ENCODE measurements at places on chromosomes 3 and 15. TPM values are rescaled to one million over a fixed set of nuclear protein-coding genes. Genes with fewer than 3 reads are reported as not detected.

The AAGAB gene
- 50.9 TPM for total RNA-seq

GRCh38 chr15:60519218-60519617 is 40.3 kb upstream of the ICE2 start:
- no peak overlapping the region for H3K27ac ChIP-seq
- no peaks in the 10 kb centered on the region for H3K36me3 ChIP-seq
- DNase-seq, result no peak
- no peak overlapping the region for H3K4me3 ChIP-seq

GRCh38 chr3:18499301-18499700 is 74.2 kb upstream of the SATB1 start:
- DNase-seq, result no peak
- no peaks in the 10 kb centered on the region for H3K36me3 ChIP-seq
- H3K4me3 ChIP-seq, result no peak overlapping the region
- no peak overlapping the region for H3K27ac ChIP-seq
- H3K4me1 ChIP-seq, result no peaks in the 10 kb centered on the region
- H3K27me3 ChIP-seq, result no peaks in the 10 kb centered on the region

DNA sequence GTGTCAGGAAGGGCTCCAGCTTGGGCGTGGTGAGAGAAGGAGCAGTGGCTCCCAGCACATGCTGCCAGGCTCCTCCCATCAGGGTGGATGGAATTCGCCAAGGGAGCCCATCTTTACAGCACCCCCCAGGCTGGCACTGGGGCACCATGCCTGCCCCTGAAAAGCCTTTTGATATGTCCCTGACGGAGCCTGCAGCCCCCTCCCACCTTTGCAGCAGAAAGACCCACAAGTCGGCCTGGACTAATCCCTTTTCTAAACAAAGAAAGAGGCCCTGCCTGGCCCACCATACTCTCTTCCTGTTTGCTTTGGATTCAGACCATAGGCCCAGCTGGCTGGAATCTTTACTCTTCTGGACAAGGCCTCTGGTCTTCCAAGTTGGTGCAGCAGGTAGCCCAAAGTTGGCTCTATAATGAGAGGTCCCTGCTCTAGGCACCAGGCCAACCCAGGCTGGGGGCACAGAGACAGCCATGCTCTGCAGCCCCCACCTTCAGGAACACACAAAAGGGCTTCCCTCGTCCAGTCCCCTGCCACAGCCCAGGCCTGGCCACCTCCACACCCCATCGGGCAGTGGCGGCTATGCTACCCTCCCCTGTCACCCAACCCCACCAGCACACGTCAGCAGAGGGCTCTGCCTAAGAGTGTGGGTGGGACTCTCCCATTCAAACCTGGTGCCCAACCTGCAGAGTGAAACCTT is 5.4 kb downstream of the ANPEP start:
- no peak for DNase-seq
- H3K27me3 ChIP-seq, result peaks cover 10% of the 10 kb centered on the region
- H3K27ac ChIP-seq, result no peak overlapping the region
- H3K4me1 ChIP-seq, result no peaks in the 10 kb centered on the region

DNA sequence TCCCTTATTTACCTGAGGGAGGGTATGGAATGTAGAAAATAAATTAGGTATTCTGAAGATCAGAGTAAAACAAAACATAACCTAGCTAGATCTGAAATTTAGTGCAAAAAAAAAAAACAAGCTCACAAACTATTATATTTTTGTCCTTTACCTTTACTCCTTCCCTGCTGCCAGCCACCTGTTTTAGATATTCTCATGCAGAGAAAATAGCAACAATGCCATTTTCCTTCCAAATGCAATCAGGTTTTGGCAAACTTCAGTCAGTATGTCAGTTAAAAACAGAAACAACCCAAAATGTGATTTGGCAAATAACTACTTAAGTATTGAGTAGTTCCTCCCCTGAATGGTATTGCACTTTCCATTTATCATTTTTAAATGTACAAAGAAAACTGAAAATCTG is 35.8 kb downstream of the PEAK1 start:
- peaks cover 10% of the 10 kb centered on the region for H3K4me1 ChIP-seq
- no peaks in the 10 kb centered on the region for H3K27me3 ChIP-seq
- no peaks in the 10 kb centered on the region for H3K36me3 ChIP-seq

The HESX1 gene
- 0.40 TPM for total RNA-seq

DNA sequence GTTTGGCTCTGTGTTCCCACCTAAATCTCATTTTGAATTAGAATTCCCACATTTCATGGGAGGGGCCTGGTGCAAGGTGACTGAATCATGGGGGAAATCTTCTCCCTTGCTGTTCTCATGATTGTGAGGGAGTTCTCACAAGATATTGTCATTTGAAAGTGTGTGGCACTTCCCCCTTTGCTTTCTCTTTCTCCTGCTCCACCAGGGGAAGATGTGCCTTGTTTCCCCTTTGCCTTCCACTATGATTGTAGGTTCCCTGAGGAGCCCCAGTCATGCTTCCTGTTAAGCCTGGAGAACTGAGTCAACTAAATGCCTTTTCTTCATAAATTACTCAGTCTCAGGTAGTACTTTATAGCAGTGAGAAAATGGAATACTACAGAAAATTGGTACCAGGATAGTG is 157.2 kb upstream of the TPRG1 start:
- no peaks in the 10 kb centered on the region for H3K36me3 ChIP-seq
- no peaks in the 10 kb centered on the region for H3K4me1 ChIP-seq
- peaks cover 3% of the 10 kb centered on the region for H3K27me3 ChIP-seq
- no peak overlapping the region for H3K4me3 ChIP-seq
- no peak for DNase-seq

GRCh38 chr15:79089331-79089889 is 1.2 kb downstream of the RASGRF1 start:
- H3K4me1 ChIP-seq, result no peaks in the 10 kb centered on the region
- H3K4me3 ChIP-seq, result peak overlapping the region; percentile 87
- no peak overlapping the region for H3K27ac ChIP-seq
- peaks cover 90% of the 10 kb centered on the region for H3K27me3 ChIP-seq

DNA sequence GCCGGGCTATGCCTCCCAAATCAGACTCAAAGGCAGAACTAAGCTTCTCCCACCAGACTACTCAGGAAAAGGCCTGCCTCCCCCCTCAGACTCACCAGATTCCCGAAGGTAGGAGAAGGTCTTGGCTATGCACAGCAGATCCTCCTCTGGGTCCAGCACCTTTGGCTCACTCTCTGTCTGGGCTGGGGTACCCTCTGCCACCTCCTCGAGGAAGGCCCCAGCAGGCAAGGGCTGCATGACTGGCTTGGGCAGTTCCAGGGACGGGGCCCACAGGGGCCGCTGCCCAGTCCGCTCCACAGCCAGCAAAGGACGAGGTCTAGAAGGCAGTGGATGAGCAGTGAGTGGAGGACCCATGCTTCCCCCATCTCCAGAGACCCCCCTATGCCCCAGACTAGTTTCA is 3.3 kb downstream of the CISH start:
- H3K27me3 ChIP-seq, result peaks cover 8% of the 10 kb centered on the region
- H3K36me3 ChIP-seq, result peaks cover 3% of the 10 kb centered on the region
- H3K4me1 ChIP-seq, result peaks cover 36% of the 10 kb centered on the region
- no peak overlapping the region for H3K4me3 ChIP-seq
- no peak overlapping the region for H3K27ac ChIP-seq

GRCh38 chr3:79848876-79849275 is 81.1 kb upstream of the ROBO1 start:
- H3K4me3 ChIP-seq, result no peak overlapping the region
- no peak overlapping the region for H3K27ac ChIP-seq
- peaks cover 3% of the 10 kb centered on the region for H3K27me3 ChIP-seq
- no peaks in the 10 kb centered on the region for H3K4me1 ChIP-seq
- no peaks in the 10 kb centered on the region for H3K36me3 ChIP-seq
- DNase-seq, result no peak

- H3K36me3 ChIP-seq, result no peaks in the 10 kb centered on the region
- H3K4me1 ChIP-seq, result no peaks in the 10 kb centered on the region
- no peak overlapping the region for H3K27ac ChIP-seq
- H3K4me3 ChIP-seq, result no peak overlapping the region
- no peak for DNase-seq
Observed at GRCh38 chr3:27749643-27750042, 27.5 kb upstream of the EOMES start.

The ARIH1 gene
- total RNA-seq, result 199 TPM

All from type B pancreatic cell (in vitro differentiated cells).